Heart right ventricle (tissue), 16 donors: ENCODE measurements at places on chromosomes 2 and 18. TPM values are rescaled to one million over a fixed set of nuclear protein-coding genes. Genes with fewer than 3 reads are reported as not detected.

DNA sequence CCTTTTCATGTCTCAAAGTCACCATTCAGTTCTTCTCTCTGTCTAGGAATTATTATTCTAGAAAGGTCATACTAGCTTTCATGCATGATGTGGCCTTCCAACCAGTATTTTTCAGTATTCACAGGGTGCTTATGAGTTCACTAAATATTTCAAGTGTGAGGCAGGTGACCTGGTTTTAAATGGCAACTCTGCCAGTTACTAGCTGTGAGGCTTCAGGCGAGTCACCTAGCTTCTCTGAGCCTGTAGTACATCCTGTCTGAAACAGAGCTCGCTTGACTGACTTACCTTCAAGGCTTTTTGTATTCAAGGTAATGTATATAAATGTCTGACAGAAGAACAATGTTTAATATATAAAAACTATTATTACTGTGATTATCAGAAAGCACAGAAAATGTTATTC, 19.4 kb upstream of the ACVR1 start:
- no peak for DNase-seq

DNA sequence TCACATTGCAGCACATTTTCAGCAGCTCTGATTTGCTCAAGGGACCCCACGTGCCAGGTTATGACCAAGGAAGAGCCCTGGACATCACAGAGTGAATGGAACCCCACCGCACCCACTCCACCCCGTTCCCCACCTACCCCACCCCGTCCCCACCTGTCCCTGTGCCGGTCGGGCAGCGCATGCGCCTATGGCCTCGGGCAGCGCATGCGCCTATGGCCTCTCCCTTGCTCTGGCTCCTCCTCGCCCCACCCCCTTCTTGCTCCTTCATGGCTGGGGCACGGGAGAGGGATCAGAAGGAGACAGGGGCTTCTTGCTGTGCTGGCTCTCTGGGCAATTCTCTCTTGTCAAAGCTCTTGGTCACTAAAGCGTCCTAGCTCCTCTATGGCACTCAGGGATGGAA, 371.8 kb upstream of the HS6ST1 start:
- DNase-seq: no peak

The EVX2 gene
- not detected for total RNA-seq

- no peak for DNase-seq
These were observed 337.6 kb downstream of the KIAA1328 start for GRCh38 chr18:37166491-37166890.

The POTEC gene
- not detected for total RNA-seq

The RIF1 gene
- 12.2 TPM for total RNA-seq

The SLC5A7 gene
- 0.11 TPM for total RNA-seq

DNA sequence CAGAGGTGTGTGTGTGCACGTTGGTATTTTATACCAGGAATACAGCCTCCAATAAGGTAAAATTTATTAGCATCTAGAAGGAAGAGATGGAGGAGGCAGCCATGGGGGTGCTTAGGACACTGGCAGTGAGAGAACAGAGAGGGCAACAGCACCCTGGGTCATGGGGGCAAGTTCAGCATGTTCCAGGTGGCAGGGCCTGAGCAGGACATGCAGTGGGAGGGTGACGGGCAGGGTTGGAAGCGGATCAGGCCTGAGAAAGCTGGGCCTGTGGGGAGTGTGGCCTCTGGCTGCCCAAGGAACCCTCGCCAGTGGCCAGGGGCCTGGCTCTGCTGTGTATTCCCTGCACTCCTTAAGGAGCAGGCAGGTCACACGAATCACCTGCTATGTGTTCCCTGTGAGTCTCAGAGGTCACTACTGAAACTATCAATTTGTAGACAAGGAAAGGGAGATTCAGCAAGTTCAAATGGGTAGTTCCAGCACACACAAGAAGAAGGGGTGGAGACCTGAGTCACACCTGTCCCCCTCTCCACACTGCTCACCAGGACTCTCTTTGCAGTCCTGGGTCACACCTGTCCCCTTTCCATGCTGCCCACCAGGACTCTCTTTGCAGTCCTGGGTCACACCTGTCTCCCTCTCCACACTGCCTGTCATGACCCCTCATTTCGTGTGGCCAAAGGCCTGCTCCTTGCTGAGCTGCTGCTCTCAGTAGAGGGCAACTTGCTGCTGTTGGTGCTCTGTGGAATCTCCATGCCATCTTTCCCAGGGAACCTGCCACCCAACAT, 463.9 kb upstream of the HS6ST1 start:
- no peak for DNase-seq

DNA sequence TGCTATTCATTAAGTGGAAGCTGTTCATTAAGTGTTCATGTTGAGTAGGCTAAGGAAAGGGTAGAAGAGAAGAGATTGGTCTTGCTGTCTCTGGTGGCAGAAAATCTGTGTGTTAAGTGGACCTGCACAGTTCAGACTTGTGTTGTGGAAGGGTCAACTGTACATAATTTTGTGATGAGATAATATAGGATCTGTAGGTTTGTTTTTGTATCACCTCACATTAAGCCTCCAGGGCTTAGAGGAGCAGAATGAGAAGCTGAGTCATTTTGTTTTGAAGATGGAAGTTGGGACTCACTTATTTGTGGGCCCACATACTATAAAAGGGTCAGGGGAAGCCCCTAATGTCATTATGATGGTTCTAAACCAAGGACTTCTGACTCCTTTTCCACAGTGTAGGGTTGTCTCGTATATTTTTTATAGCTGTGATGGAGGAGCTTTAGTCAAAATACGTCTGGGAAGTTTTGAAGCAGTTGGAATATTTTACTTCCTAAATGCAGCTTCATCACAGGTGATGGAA, 18.2 kb downstream of the PMS1 start:
- DNase-seq: no peak

DNA sequence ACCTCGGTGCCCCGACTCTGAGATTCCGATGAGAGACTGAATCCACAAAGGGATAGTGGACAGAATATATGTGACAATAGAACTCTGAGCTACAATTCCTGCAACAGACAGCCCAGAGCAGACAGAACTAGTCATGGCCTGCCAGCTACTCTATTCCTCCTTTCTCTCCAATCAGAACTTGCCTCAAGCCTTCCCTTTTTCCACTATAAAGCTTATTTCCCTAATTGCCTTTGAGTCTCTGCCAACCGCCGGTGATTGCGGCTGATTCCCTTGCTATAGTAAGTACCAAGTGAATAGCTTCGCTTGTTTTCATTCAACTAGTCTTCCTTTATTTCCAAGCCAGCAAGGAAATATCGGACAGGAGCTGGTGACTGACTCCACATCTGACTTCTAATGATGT, 96.8 kb downstream of the DSC3 start:
- no peak for DNase-seq

- DNase-seq: no peak
These were observed 2.5 kb upstream of the FAP start for GRCh38 chr2:162245781-162246180.
